Placental pericyte (primary cell): ENCODE measurements at places on chromosomes 3 and 15. TPM values are rescaled to one million over a fixed set of nuclear protein-coding genes. Genes with fewer than 3 reads are reported as not detected.

The SLC28A1 gene
- total RNA-seq = not detected in 2 replicates

The COL6A5 gene
- under 0.01 and 0.14 TPM in 2 replicates for total RNA-seq

The TRIM71 gene
- total RNA-seq = not detected in 2 replicates

The SAMMSON gene
- not detected in 2 replicates for total RNA-seq

The SLC12A1 gene
- not detected in 2 replicates for total RNA-seq

The SLC27A2 gene
- 0.66 TPM in 1 of 2 replicates, not detected in the other for total RNA-seq

The WDR72 gene
- not detected in 2 replicates for total RNA-seq

The PODXL2 gene
- total RNA-seq = 0.86 and 0.88 TPM in 2 replicates

The TMEM212 gene
- total RNA-seq = not detected in 2 replicates

The LTK gene
- 3.9 and 7.3 TPM in 2 replicates for total RNA-seq

The C3orf52 gene
- total RNA-seq = 11.6 and 18.0 TPM in 2 replicates

The PARP14 gene
- 54.8 and 56.2 TPM in 2 replicates for total RNA-seq

The DNAJA4 gene
- 1.8 and 1.9 TPM in 2 replicates for total RNA-seq

The CRABP1 gene
- total RNA-seq = not detected in 2 replicates

The PEX5L gene
- total RNA-seq = not detected in 2 replicates

The COX5A gene
- 33.4 and 45.7 TPM in 2 replicates for total RNA-seq

The MRPS25 gene
- 8.5 and 18.9 TPM in 2 replicates for total RNA-seq

The RTP4 gene
- total RNA-seq = 1.1 and 1.4 TPM in 2 replicates

The SKIC8 gene
- 67.8 and 67.9 TPM in 2 replicates for total RNA-seq

The IQCF5 gene
- not detected in 2 replicates for total RNA-seq

The ZSCAN2 gene
- total RNA-seq = 6.6 and 7.9 TPM in 2 replicates

The ATP6V1A gene
- total RNA-seq = 60.2 and 125 TPM in 2 replicates

The PDIA3 gene
- 140 and 471 TPM in 2 replicates for total RNA-seq

The CIB1 gene
- 21.9 and 37.0 TPM in 2 replicates for total RNA-seq

The SPINK8 gene
- total RNA-seq = not detected in 2 replicates

The GPR156 gene
- total RNA-seq = 0.44 and 1.4 TPM in 2 replicates

The DUOXA1 gene
- not detected in 2 replicates for total RNA-seq

The A4GNT gene
- total RNA-seq = not detected in 2 replicates

The DOCK3 gene
- total RNA-seq = under 0.01 and 0.22 TPM in 2 replicates

The MNS1 gene
- total RNA-seq = 0.66 and 1.1 TPM in 2 replicates

The KIF23 gene
- 7.0 and 99.4 TPM in 2 replicates for total RNA-seq

The CPNE9 gene
- total RNA-seq = not detected in 2 replicates

The SLC12A8 gene
- 11.2 and 184 TPM in 2 replicates for total RNA-seq

The GPR27 gene
- under 0.01 TPM in 1 of 2 replicates, not detected in the other for total RNA-seq

The GHSR gene
- total RNA-seq = not detected in 2 replicates

The WNT5A gene
- 128 and 1,124 TPM in 2 replicates for total RNA-seq

The ALDH1L1 gene
- 0.44 and 1.3 TPM in 2 replicates for total RNA-seq

The PHLDB2 gene
- 66.5 and 96.8 TPM in 2 replicates for total RNA-seq

The EFCC1 gene
- under 0.01 and 0.86 TPM in 2 replicates for total RNA-seq

The PPM1L gene
- total RNA-seq = 0.66 and 2.7 TPM in 2 replicates

The ABHD6 gene
- total RNA-seq = 7.4 and 10.5 TPM in 2 replicates

The RTP1 gene
- not detected in 2 replicates for total RNA-seq

The BRPF1 gene
- 20.8 and 30.4 TPM in 2 replicates for total RNA-seq

The ZFYVE19 gene
- total RNA-seq = 20.6 and 25.6 TPM in 2 replicates

The RHOV gene
- total RNA-seq = not detected in 2 replicates

The AMIGO3 gene
- 2.1 and 2.4 TPM in 2 replicates for total RNA-seq

The PTX3 gene
- total RNA-seq = 130 and 602 TPM in 2 replicates

The CAMK2N2 gene
- total RNA-seq = 0.14 and 0.22 TPM in 2 replicates

The SLC24A5 gene
- total RNA-seq = not detected in 2 replicates

The HGD gene
- 0.14 and 0.88 TPM in 2 replicates for total RNA-seq

The GHRL gene
- 0.72 TPM in 1 of 2 replicates, not detected in the other for total RNA-seq

The ZNF197 gene
- total RNA-seq = 11.6 and 13.8 TPM in 2 replicates

The CLDN16 gene
- 0.22 and 0.29 TPM in 2 replicates for total RNA-seq

The NEDD4 gene
- total RNA-seq = 53.4 and 71.9 TPM in 2 replicates

The ZPLD1 gene
- 0.14 and 0.22 TPM in 2 replicates for total RNA-seq

The VGLL3 gene
- 27.6 and 85.9 TPM in 2 replicates for total RNA-seq
